SK-N-DZ (cell line): ENCODE measurements at places on chromosomes 2 and 18.

- DNase-seq, result no peak
Observed at GRCh38 chr2:14861181-14861580, 228.7 kb downstream of the LRATD1 start.

GRCh38 chr18:61651145-61651879 lies 241.5 kb downstream of the RNF152 start:
- DNase-seq, result peak; percentile 87

DNA sequence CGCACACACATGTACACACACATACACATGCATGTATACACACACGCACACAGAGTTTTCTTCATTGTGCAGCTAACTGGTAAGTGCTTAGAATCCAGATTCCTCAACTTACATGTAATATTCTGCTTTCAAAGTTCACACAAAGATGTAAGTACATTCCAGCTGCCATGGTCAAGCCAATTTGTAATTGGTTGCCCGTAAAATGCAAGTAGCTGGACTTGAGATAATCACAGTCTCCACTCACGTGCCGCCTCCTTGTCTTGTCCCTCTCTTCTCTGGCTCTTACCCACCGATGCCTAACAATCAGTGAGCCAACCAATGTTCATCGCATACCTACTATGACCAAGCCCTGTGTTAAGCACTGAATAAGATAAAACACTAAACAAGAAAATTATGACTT lies 77.8 kb downstream of the SOCS6 start:
- DNase-seq, result no peak

DNA sequence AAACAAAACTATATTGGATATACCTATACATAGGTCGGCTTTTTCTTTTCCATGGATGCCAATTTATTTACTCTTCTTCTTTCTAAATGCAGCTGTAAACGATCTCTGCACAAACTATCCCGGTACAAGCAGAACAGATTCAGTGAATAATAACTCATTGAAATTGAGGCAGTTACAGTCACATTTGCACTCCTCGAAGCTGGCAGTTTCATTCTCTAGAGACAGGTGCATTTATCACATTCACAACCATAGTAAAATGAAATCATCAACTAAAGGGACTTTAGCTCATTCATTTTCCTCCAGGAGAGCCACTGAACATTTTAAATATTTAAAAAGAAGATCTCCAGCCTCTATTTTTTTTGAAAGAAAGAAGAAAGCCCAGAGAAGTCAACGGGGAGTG lies 551.7 kb downstream of the LRP1B start:
- no peak for DNase-seq

GRCh38 chr18:43077510-43078308 lies 37.8 kb downstream of the RIT2 start:
- no peak for DNase-seq

- DNase-seq, result no peak
Observed at GRCh38 chr2:195533771-195534642, 123.0 kb upstream of the SLC39A10 start.

DNA sequence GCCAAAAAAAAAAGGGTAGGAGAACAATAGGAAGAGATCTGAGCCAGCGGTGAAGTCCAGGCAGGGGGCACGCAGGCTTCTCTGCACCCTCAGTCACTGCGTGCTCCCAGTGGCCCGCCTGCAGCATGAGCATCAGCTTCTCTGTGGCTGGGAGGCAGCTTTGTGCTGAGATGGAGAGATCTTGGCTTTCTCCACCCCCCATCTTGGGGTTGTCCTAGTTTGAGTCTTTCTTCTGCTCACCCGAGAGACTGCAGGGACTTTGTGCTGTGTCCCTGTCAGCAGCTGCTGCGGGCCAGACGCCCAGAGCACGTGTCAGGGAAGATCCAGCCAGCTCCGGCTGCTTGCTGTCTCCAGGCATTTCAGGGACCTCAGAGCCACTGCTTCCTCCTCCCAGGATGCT lies 20.3 kb downstream of the TRAPPC12 start:
- peak; percentile 77 for DNase-seq

DNA sequence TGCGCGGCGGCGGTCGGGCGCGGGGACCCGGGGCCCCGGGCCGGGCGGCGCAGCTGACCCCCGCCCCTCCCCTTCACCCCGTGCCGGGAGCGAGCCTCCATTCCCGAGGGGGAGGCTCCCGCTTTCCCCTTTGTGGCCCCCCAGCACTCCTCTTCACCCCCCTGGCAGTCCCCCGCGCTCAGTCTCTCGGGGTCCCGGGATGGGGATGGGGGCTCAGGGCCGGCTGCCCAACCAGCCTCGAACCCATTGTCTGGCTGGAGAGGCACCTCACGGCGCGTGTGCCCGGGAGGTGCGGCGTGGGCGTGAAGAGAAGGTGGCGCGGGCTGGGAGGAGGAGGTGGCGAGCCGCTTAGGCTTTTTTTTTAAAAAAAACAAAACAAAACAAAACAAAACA lies 748 bp downstream of the FMNL2 start:
- no peak for DNase-seq

DNA sequence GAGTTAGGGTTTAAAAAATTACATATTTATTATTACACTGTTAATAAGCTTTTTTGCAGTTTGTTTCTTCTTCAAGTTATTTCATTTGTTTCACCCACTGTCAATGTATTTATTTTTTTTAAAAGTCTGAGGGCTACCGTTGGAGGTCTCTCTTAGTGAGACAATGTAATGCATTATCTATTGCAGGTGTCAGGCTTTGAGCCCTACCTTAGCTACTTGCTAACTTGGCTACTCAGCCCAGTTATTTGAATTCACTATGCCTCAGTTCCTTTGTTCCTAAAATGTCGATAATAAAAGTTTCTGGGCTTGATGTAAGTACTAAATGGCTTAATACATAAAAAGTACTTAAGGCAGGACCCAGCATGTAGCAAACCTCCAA lies 458 bp upstream of the TFPI start:
- DNase-seq, result no peak

DNA sequence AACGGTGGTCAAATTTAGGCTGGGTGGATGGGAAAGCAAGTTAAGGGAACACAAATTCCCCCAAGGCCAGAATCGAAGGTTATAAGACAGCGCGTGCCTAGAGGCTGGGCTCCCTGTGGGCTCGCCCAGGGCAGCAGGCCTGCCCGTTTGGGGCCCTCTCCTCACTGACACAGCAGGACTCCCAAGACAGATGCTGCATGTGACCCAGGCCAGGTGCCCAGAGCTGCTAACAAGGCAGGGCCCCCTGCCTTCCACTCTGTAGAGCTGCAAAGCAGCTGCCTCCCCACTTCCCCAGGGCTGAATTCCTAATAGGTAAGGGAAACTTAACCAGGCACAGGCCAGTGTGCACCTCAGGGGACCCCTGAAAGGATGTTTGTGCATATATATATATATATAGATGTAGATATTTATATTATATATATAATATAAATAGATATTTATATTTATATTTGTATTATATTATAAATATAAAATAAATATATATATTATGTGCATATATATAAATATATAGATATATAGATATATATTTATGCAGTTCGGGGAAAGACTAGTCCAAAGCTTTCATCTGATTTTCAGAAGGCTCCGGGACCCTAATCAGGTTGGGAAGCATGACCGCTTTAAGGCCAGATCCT lies 43.7 kb downstream of the TMEM37 start:
- DNase-seq, result no peak

GRCh38 chr2:205280596-205281236 lies 401.6 kb upstream of the NRP2 start:
- DNase-seq, result no peak

DNA sequence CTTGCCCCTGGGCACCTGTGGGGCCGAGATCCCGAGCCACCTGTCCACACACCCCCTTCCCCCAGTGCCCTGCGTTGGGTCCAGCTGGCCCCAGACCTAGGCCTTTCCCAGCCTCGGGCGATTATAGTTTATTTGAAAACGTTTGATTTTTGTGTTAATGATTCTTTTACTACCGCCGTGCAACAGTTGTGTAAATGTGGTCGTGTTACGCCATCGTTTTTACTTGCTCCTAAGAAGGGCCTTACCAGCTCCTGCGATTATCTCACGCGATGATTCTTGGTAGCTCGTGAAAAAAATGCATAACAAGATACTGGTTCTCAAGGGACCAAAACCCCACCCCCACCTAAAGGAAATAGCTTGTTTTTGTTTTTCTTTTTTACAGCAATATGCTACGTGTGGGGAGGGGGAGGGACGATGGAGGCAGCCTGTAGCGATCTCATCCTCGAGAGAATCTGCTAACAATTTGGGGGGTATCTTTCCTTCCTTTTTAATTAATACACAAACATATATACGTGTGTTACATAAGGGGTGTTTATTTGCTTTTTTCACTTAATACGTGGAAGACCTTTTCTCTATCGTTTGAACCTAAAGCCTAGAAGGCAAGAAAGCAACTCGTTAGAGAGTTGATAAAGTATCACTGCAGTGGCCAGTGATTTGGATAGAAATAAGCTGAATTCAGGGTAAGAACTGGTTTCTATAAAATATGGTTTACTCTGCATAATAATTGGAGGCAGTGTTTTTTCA lies 1.0 kb downstream of the ZDBF2 start:
- DNase-seq, result peak; percentile 37

GRCh38 chr2:47174733-47175361 lies 19.7 kb upstream of the STPG4 start:
- peak; percentile 27 for DNase-seq
